ENCODE measurements at places on chromosomes 16 and 17.
A peak's percentile ranks its signal among the peaks of the same experiment; 100 is the strongest.

- no peak overlapping the region for H3K27ac ChIP-seq
- no peaks in the 10 kb centered on the region for H3K27me3 ChIP-seq
- no peak for DNase-seq
- H3K4me1 ChIP-seq = no peaks in the 10 kb centered on the region
- no peak overlapping the region for H3K4me3 ChIP-seq
- no peaks in the 10 kb centered on the region for H3K36me3 ChIP-seq
These were observed 73.5 kb downstream of the FOXL1 start for GRCh38 chr16:86651823-86652222.

- H3K4me3 ChIP-seq = no peak overlapping the region
- no peak overlapping the region for H3K27ac ChIP-seq
- H3K27me3 ChIP-seq = peaks cover 11% of the 10 kb centered on the region
- no peaks in the 10 kb centered on the region for H3K36me3 ChIP-seq
These were observed 39.7 kb downstream of the NACA2 start for GRCh38 chr17:61551255-61551742.

- peaks cover 8% of the 10 kb centered on the region for H3K36me3 ChIP-seq
- peak overlapping the region; percentile 91 for H3K4me3 ChIP-seq
- H3K4me1 ChIP-seq = peaks cover 19% of the 10 kb centered on the region
- DNase-seq = no peak
These were observed 973 bp upstream of the UBTF start for GRCh38 chr17:44220213-44221083.

GRCh38 chr16:79844603-79845002 is 244.1 kb upstream of the MAF start:
- no peak overlapping the region for H3K4me3 ChIP-seq
- no peak for DNase-seq
- H3K4me1 ChIP-seq = peaks cover 55% of the 10 kb centered on the region
- peak overlapping the region; percentile 99 for H3K27ac ChIP-seq
- no peaks in the 10 kb centered on the region for H3K36me3 ChIP-seq

GRCh38 chr16:17748044-17748719 is 277.4 kb upstream of the XYLT1 start:
- no peak overlapping the region for H3K27ac ChIP-seq
- H3K36me3 ChIP-seq = no peaks in the 10 kb centered on the region

All from thymus (tissue), 14 donors.